ENCODE measurements at places on chromosomes 1 and 21. TPM values are rescaled to one million over a fixed set of nuclear protein-coding genes. Genes with fewer than 3 reads are reported as not detected.

MAP3K21 gene
- total RNA-seq = 0.73 TPM

TRIM67 gene
- total RNA-seq = not detected

HES5 gene
- total RNA-seq = not detected

TMEM61 gene
- total RNA-seq = not detected

KRTAP11-1 gene
- not detected for total RNA-seq

SLC25A34 gene
- 0.58 TPM for total RNA-seq

FH gene
- total RNA-seq = 162 TPM

COL8A2 gene
- 24.3 TPM for total RNA-seq
